COLO829 (cell line): ENCODE measurements at places on chromosomes 16 and 17.

- no peak for DNase-seq
Measured at GRCh38 chr16:81588326-81589081, 143.9 kb downstream of the CMIP start.

DNA sequence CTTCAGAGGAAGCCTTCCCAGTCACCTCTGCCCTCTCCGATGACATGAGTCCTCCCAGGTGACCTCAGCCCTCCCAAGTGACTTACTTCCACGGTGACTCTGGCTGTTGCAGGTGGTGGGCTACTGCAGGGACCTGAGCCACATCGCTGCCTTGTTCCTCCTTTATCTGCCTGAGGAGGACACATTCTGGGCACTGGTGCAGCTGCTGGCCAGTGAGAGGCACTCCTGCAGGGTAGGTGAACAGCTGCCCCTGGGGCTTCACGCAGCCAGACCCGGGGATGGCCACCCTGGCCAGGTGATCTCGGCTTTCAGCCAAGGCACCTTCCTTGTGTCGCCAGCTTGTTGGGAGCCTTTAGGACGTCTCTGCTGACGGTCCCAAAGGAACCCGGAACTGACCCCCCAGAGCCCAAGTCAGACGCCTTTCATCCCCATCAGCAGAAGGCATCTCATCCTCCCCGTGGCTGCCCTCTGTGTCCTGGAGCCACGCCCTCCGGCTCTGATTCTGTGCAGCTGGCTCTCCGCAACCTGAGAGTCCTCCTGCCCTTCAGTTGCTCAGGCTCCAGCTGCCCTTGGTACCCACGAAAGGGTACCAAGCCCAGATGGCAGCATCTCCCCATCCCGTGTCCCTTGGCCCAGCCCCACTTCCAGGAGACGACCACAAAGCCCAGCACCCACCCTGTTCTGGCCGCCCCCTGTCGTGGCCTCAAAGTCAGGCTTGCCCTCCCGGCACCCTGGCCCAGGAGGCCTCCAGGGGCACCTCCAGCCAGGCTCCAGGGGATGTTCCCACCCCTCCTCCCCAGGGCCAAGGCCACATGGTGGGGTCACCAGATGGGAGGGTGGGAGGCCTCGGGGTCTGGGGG lies 81.7 kb downstream of the GOSR1 start:
- no peak for DNase-seq

- no peak for DNase-seq
Measured at GRCh38 chr16:51125992-51126391, 25.1 kb downstream of the SALL1 start.

- DNase-seq, result no peak
Measured at GRCh38 chr16:88315543-88316105, 67.1 kb upstream of the ZNF469 start.

DNA sequence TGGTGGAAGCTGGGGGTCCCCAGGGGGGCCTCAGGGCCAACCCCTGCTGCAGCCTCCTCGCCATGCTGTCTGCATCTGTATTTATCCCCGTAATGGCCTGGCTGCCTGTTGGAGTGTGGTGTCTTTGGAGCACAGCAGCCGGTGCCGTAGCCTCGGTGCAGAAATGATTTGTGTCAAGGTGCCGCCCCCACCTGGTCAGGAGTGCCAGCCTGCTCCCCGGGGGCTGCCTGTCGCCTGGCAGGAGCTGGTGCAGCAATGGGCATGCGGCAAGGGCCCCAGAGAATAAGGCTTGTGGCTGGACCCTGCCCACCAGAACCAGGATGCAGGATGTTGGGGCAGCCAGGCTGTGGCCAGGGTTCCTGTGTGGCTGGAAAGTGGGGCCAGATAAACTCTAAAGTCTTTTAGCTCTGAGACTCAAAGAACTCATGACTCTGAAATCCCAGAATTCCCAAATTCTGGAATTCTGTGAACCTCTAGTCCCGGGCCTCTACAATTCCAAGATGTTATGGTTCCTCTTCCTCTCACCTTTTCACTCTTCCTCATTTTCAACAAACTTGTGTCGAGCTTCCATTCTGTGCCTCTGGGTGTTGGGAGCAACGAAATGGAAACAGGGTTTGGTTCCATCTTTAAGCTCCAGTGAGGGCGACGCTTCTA lies 5.9 kb downstream of the CPNE2 start:
- no peak for DNase-seq

GRCh38 chr17:81509972-81510784 lies 2.4 kb downstream of the ACTG1 start:
- DNase-seq, result no peak

DNA sequence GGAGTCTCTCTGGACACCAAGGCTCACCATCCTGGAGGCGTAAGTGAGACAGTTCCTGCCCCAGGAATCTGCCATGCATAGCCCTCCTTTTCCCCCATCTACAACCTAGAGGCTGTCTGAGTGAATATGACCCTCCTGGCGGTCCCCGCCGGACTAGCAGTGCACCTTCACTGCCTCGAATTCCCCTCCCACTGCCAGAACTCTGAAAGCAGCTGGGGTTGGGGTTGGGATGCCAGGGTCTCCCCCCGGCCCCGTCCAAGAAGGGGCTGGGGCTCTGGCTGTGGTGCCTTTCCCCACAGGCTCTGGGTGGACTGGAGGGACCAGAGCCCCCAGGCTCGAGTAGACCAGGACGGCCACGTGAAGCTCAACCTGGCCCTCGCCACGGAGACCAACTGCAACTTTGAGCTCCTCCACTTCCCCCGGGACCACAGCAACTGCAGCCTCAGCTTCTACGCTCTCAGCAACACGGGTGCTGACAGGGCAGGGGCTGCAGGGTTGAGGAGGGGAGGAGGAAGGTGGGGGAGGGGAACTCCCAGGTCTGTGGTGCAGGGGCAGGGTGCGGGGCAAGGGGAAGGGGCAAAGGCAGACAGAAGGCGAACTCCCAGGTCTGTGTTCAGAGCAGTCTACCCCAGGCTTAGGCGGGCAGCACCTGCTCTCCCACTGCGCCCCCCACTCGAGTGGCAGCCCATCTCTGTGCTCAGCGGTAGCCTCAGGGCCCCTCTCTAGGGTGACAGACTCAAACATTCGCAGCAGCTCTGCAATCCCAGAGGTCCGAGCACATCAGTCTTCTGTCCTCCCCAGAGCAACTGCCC lies 1.2 kb downstream of the ZACN start:
- no peak for DNase-seq

DNA sequence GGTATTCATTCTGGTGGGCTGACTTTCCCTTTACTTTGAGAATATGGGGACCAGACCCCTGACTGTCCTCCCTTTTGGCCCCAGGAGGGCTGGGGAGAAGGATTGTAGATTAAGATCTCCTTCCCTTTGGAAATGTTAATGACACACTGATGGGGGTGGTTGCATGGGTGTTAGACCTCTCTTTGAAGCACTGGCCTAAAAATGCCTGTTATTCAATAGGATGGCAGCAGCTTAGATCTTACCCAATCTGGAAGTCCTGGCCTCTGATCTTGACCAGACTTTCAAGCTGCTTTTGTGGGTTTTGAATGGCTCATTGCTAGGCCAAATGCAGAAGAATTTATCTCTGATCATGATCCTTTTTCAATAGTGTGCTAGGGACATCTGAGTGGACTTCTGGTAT lies 25.7 kb downstream of the MAP3K3 start:
- no peak for DNase-seq

DNA sequence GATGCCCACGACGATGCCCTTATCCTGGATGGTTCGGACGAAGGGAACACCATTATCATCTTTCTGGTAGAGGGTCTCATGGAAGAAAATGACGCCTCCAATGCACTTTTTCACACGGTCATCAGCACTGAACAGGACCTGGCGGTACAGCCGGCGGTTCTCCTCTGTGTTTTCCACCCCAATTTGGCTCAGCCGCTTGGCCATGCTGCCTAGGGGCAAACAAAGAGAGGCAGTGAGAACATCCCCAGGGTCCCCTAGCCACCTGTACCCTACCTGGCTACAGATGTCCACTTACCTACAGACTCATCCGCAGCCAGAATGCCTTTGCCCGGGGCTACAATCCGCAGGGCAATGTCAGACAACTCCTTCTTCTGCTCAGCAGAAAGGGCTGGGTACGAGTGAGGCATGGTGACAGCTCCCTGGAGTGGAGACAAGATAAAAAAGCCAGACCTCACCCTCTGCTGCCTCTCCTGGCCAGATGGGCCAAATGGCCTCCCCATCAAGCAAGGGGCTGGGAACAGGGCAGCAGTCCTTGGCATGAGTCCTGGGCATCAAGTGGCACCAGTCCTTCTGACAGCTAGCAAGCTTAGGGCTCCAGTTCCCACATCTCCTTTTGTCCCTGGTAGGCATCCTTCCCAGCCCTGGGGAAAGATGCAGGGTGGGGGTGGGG lies 1.4 kb downstream of the ALDOC start:
- DNase-seq, result no peak

- DNase-seq, result peak; percentile 78
Measured at GRCh38 chr17:10048629-10049350, 143.7 kb upstream of the RCVRN start.

- no peak for DNase-seq
Measured at GRCh38 chr17:44547625-44548267, 9.5 kb upstream of the FZD2 start.

DNA sequence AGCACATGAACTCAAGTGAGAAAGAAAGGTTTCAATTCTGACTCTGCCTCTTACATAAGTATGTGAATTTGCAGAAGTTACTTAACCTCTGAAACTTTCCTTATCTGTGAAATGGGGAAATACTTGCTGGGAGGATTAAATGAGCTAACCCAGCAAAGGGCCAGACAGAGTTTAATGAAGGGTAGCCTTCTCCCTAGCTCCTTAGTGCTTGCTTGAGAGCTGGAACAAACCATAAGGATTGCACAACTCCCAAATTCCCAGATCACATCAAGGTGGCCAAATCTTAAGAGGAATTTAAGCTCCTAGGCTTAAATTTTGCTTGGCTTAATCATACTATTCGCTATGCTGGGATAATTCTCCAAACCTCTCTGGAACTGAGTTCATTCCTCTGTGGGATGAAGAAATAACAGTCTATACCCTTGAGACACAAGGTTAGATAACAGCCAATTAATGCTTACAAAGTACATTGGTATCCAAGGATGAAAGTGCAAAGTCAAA lies 11.8 kb upstream of the WSB1 start:
- no peak for DNase-seq

GRCh38 chr17:80778716-80779115 lies 212.9 kb upstream of the CHMP6 start:
- no peak for DNase-seq

DNA sequence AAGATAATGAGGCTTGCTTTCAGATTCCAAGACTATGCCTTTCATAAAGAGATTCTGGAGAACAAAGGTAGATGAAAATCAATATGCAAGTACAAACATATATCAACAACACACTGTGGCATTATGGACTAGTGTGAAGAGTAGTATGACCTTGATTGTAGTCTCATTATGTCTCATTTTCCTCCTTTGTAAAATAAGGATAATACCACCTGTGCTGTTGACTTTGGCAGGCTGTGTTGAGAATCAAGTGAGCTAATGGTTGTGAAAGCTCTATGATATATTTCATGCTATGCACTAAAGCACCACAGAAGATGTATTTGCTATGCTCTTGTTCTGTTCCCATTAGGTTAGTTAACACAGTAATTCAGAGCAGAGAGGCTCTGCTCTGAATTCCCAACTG lies 78.5 kb upstream of the NACA2 start:
- DNase-seq, result no peak

- DNase-seq, result no peak
Measured at GRCh38 chr17:32713081-32713480, 163.8 kb downstream of the MYO1D start.

GRCh38 chr17:81870131-81870980 lies 781 bp downstream of the ARHGDIA start:
- no peak for DNase-seq

- peak; percentile 79 for DNase-seq
Measured at GRCh38 chr16:48444574-48444973, 59.4 kb upstream of the SIAH1 start.

DNA sequence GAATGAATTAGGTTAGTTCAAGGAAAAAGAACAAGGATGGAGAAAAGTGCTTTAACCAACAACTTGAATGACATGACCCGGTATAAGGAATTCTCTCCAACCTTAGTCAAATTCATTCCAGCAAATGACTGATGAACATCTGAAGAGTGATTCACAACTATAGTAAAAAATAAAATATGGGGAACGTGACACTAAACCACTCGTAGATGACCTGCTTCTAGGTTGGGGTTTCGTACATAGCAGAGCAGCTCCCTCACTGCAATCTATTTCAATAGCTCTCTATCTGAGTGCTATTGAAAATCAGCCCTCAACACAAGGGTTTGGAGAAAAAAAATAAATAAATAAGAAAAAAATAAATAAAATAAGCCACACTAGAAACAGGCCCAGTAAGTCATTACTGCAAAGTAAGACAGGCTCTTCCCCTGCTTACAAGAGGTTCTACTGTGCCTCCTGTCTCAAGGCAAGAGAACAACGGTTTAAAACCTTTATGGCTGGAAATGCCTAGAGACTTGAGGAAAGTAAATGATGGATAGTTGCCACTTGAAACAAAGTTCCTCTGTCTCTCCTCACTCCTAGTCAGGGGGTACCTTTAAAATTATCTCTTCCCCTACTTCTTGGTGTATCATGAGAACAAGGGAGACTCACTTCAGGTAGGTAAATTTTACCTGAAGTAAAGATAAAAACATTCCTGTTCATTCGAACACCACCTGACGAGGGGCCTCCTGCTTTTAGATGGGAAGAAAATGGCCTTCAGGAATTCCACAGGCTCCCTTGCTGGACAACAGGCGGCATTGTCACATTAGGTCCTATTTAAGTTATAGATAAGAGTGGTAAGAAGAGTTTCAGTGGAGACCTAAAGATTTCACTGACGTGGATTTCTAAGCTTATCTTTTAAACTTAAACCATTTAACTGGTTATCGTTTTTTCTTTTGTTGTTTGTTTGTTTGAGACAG lies 20.5 kb downstream of the COG7 start:
- no peak for DNase-seq

GRCh38 chr16:31714903-31715504 lies 158.6 kb upstream of the ZNF267 start:
- DNase-seq, result no peak

GRCh38 chr17:45791041-45791582 lies 7.0 kb downstream of the CRHR1 start:
- no peak for DNase-seq

DNA sequence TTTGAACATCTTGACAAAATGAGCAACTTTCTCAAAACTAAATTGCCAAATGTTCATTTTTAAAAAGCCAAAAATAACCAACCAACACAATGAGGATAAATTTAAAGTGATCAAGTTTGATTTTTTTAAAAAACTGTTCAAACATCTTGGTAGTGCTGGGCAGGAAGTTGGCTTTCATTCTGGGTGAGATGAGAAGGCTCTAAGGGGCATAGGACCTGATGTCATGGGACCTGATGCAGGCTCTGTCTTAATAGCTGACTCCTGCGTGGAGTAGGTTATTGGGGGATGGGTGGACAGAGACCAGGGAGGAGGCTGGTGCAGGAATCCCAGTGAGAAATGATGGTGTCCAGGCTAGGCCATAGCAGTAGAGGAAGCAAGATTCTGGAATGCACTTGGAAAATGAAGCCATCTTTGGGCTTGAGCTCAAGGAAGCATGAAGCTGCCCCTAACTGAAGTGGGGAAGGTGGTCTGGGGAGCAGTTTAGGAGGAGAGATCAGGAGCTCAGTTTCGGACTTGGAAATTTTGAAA lies 20.4 kb downstream of the NLRC5 start:
- DNase-seq, result no peak
